ENCODE measurements at places on chromosomes 6 and 20.

DNA sequence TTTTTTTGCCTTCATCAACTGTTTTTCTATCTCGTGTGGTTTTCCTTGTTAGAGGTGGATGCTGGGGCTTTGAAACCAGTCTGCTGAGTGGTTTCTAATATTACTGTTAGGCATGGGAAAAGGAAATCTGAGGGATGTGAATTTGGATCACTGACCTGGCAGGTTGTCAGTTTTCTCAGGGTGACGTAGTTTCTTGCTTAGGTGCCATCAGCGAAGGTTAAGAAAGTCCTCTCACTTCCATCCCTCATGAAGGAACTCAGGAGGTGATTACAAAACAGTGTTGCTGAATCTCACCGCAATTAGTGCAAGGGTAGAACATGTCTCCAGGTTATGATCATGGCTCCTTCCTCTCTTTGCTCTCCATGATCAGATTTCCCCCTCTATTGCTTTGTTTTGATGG is 135.9 kb downstream of the SOX4 start:
- no peak for DNase-seq

- DNase-seq = peak; percentile 13
Observed at GRCh38 chr20:53208110-53208832, 236.1 kb downstream of the TSHZ2 start.

- no peak for DNase-seq
Observed at GRCh38 chr6:87623248-87623647, 33.3 kb downstream of the ORC3 start.

- DNase-seq = no peak
Observed at GRCh38 chr6:490251-491037, 98.9 kb downstream of the IRF4 start.

- no peak for DNase-seq
Observed at GRCh38 chr20:25676164-25676809, 20.4 kb downstream of the ZNF337 start.

DNA sequence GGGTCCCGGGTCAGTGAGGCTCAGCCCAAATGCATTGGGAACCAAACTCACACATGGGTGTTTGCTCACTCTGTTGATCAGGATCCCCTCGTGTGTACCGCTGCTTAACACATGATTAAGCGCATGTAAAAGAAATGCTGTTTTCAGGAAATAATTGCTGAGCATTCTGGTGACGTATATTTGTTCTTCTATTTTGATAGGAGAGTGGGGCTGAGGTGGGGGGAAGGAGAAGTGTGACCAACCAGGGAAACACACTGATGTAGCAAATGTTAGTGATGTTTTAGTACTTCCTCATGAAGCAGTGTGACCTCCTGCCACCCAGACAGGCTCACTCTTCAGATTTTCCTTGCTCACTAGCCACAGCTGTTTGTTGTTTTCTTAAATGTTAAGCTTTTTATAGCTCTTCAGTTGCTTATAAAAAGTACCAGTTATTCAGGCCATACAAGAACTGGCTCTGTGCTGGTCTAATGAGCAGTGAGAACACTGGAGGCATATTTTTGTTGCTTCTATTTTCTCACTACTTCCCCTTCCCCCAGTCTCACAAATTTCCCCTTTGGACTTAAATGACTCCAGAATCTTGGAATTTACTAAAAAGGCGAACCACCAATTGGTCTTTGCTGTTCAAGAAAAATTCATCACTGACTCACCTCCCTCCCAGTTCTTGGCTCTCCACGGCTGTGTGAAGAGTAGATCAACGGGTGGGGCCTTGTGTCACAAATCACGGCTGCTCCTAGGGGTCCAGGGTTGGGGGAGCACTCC is 79.2 kb upstream of the BACH2 start:
- DNase-seq = no peak

GRCh38 chr6:46781478-46782378 is 11.5 kb upstream of the MEP1A start:
- no peak for DNase-seq

- peak; percentile 48 for DNase-seq
Observed at GRCh38 chr6:45922728-45923351, 92.8 kb downstream of the CLIC5 start.

DNA sequence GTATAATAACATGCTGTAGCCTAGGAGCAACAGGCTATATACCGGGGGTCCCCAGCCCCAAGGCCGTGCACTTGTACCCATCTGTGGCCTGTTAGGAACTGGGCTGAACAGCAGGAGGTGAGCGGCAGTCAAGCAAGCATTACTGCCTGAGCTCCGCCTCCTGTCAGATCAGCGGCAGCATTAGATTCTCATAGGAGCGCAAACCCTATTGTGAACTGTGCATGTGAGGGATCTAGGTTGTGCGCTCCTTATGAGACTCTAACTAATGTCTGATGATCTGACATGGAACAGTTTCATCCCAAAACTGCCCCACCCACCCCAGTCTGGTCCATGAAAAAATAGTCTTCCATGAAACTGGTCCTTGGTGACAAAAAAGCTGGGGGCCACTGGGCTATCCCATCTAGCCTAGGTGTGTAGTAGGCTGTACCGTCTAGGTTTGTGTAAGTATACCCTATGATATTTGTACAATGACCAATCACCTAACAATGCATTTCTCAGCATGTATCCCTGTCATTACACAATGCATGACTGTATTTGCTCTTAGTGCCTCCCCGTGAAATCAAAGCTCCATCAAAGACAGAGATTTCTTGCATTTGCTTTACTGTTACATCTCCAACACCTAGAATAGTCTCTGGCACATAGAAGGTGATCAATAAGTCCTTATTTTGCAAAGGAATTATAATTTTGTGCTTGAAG is 30.8 kb downstream of the NHSL1 start:
- no peak for DNase-seq

Measured in stimulated activated CD4-positive, alpha-beta T cell treated with anti-CD3 and anti-CD28 coated beads, Interleukin-4, amount 100 ng/mL, for 4 hours (primary cell).